ENCODE measurements at places on chromosomes 3 and 15. TPM values are rescaled to one million over a fixed set of nuclear protein-coding genes. Genes with fewer than 3 reads are reported as not detected.

The DAZL gene
- not detected for total RNA-seq

The CPLX3 gene
- not detected for total RNA-seq

The KIF15 gene
- total RNA-seq, result 12.6 TPM

The STRIT1 gene
- total RNA-seq, result not detected

The P2RY13 gene
- total RNA-seq, result not detected

The DHX30 gene
- 46.8 TPM for total RNA-seq

The ARL14 gene
- not detected for total RNA-seq

The ANKRD63 gene
- total RNA-seq, result not detected

The GNAT1 gene
- not detected for total RNA-seq

The MASP1 gene
- total RNA-seq, result 0.23 TPM

Data from hair follicular keratinocyte (primary cell).